ENCODE measurements at places on chromosomes 5 and 9.

DNA sequence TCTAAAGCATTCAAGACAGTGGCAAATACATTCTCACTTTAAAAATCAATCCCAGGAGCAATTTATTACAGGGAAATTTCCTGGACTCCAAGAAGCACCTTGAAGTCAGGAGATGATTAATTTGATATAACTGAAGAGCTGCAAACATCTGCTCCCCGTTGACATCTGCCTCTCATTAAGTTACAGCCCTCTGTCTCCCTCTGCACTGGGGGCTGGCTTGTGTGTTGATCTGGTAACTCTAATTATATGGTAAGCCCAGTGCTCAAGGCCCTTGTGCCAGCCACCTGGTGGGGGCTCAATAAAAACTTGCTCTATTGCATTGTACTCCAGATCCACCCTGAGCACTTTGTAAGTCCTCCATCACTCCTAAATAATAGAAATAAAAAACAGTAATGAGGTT, 131.1 kb upstream of the ZNF462 start:
- no peak for DNase-seq

DNA sequence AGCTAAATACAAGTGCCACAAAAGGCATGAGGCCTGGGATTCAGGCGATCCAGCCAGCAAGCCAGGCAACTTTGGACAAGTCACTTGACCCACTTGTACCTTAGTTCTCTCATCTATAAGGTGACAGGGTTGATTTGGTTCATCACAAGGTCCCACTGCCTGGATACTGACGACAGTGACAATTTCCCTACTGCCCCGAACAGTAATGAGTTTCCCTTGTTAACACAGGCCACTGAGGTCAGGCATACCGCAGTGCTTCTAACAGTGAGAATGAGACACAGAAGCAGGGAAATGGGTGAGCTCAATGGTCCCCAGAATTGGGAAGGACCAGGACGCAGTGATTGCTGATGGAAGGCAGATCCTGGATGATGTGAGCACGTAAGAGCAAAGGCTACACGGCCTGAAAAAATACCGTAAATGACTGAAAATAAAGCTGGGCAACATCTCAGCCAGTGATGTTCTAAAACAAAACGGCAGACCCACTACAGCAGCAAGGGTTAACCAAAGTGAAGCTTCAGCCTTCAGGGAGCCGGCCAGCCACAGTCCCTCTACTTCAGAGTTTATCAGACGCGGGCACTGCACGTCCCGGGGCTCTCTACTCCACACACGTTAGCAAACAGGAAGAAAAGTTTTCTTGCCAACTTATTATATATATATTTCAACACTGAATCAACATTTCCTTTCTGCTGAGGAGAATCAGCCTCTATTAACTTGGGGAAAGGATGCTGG, 846 bp downstream of the MGAT1 start:
- no peak for DNase-seq

- no peak for DNase-seq
Measured at GRCh38 chr5:95712347-95712958, 18.7 kb upstream of the RHOBTB3 start.

GRCh38 chr5:151221574-151221973, 2.3 kb downstream of the CCDC69 start:
- DNase-seq = no peak

GRCh38 chr5:93384026-93384425, 197.0 kb downstream of the NR2F1-AS1 start:
- no peak for DNase-seq

DNA sequence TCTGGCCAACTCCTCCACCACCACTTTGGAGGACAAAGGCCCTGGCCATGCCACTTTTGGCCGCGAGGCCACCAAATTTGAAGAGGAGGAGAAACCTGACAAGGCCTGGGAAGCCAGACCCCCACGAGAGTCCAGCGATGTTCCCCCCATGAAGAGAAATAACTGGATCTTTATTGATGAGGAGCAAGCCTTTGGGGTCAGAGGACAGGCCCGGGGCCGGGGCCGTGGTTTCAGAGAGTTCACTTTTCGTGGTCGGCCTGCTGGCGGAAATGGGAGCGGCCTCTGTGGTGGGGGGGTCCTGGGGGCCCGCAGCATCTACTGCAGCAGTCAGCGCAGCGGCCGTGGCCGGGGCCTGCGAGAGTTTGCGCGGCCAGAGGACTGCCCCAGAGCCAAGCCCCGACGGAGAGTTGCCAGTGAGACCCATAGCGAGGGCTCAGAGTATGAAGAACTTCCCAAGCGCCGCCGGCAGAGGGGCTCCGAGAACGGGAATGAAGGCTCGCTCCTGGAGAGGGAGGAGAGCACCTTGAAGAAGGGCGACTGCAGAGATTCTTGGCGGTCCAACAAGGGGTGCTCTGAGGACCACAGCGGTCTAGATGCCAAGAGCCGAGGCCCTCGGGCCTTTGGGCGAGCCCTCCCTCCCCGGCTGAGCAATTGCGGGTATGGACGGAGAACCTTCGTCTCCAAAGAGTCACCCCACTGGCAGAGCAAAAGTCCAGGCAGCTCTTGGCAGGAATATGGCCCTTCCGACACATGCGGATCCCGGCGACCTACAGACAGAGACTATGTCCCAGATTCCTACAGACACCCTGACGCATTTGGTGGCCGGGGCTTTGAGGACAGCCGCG, 27.4 kb upstream of the POMT1 start:
- DNase-seq = peak; percentile 44

DNA sequence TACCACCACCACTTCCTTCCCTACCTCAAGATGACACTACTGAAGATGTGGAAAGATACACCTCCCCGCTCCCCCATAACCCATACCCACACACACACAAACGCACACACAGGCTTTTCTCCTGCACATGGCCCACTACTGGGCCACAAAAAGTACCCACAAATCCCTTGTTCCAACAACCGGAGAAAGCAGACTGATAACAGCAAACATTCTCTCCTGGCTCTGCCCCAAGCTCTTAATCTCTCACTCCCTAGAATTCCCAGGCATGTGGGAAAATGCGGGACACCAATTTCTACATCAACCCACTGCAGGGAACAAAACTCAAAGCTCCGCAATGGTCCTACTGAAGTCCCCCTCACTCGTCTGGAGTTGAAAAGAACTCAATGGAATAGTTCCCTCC, 611.0 kb upstream of the KLF4 start:
- no peak for DNase-seq

DNA sequence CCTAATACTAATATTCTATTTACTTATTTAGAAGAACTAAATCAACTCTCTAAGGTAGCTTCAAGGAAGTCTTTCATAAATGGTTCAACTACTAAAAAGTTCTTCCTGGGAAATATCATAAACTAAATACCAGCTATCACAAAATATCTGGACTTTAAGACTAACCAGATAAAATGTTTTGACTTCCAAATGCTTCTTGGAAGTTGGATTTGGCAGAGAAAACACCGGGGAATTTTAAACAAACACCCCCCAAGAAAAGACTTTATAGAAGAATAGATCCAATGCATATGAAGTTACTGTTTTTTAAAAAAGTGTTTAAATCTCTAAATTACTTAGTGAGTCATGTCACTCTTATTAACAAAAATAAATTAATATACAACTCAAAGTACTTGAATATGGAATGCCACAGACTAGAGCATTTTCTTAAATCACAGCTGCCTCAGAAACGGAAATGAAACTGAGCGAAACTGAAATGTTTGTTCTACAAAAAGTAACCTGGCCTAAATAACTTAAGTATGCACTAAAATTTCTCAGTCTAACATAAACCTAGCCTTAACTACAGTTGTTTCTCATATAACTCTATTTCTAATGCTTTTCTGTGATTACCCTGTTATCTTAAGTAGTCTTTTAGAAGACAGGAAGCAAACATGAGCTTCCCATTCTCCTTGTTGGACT, 6.8 kb downstream of the ABCA1 start:
- DNase-seq = no peak

DNA sequence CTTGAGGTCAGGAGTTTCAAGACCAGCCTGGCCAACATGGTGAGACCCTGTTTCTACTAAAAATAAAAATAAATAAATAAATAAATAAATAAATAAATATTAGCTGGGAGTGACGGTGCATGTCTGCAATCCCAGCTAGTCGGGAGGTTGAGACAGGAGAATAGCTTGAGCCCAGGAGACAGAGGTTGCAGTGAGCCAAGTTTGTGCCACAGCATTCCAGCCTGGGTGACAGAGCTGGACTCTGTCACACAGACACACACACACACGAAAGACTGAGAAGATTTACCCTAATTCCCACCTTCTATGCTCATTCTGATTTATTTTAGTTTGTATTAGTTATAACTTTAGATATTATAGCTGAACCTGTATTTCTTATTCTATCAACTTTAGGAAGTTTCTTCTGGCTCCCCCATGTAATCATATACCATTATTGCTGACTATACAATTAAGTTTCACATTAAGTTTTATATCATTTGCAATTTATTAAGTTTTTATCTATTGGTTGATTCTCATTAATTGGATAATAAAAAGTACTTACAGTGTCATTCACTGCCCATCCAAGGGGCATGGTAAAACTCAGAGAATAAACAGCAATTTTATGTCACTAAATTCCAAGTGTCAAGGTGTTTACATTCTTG, 20.8 kb downstream of the ABHD17B start:
- DNase-seq = no peak

DNA sequence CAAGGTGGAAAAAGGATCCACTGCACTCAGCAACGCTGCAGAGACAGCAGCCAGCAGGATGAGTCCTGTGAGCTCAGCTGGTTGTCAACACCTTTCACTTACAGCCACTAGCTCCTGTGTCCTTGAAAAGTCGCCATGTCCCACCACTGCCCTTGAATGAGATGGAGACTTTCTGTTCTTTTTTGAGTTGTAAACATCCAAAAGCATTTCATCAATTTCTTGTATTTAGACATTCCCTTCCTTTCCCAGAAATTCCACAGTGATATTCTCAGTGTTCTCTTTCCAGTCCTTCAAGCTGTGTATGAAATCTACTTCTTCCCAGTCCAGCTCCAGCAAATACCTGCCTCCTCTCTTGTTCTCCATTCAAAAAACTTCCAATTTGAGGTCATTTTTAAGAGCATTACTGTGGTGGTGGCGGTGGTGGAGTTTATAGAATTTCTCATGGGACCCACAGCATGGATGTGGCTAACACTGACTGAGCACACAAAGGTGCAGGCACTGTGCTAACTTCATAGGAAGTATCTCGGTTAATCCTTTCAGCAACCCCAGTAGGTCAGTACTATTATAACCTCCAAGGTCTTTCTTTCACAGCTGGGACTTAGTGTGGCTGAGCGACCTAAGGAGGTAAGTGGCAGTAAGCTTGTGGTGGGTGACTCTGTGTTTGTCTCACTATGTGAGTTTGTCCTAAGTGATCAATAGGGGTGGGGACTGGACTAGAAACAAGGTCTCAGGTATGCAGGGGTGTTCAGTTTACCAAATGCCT, 15.0 kb upstream of the GPX3 start:
- no peak for DNase-seq

GRCh38 chr5:1103505-1104326, 8.1 kb downstream of the SLC12A7 start:
- peak; percentile 27 for DNase-seq

DNA sequence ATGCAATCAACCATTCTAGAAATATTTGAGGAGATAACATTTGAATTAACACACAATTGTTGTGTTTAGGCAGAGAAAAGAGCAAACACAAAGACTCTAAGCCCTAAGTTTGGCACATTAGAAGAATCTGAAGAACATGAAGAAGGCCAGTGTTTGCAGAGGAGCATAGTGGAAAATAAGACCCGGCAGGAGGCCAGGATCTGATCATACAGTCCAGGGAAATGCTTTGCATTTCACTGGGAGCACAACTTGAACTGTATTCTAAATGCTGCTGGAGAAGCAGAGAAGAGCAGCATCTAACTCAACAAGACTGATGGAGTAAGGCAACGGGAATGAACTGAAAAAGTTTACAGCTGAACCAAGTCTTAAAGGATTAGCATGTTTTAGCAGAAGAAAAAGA, 463.4 kb downstream of the ZNF608 start:
- no peak for DNase-seq

GRCh38 chr5:24621792-24622191, 23.0 kb downstream of the CDH10 start:
- DNase-seq = peak; percentile 33

DNA sequence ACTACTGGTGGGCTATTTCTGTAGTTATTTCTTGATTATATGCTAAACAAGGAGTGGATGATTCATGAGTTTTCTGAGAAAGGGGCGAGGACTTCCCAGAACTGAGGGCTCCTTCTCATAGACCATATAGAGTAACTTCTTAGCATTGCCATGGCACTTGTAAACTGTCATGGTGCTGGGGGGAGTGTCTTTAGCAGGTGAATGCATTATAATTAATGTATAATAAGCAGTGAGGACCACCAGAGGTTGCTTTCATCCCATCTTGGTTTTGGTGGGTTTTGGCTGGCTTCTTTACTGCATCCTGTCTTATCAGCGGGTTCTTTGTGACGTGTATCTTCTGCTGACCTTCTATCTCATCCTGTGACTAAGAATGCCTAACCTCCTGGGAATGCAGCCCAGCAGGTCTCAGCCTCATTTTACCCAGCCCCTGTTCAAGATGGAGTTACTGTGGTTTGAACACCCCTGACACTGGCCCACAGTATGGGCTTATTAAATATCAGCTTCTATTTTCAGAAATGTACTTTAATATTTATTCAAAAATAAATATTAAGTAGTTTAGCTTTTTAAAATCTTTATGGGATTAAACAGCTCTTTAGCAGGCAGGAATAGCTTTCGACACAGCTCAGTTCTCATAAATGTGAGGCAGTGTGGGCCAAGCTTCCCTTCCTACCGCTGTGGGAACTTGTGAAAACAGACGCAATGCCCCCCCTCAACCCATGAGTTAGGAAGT, 44.4 kb downstream of the GALNT12 start:
- no peak for DNase-seq

DNA sequence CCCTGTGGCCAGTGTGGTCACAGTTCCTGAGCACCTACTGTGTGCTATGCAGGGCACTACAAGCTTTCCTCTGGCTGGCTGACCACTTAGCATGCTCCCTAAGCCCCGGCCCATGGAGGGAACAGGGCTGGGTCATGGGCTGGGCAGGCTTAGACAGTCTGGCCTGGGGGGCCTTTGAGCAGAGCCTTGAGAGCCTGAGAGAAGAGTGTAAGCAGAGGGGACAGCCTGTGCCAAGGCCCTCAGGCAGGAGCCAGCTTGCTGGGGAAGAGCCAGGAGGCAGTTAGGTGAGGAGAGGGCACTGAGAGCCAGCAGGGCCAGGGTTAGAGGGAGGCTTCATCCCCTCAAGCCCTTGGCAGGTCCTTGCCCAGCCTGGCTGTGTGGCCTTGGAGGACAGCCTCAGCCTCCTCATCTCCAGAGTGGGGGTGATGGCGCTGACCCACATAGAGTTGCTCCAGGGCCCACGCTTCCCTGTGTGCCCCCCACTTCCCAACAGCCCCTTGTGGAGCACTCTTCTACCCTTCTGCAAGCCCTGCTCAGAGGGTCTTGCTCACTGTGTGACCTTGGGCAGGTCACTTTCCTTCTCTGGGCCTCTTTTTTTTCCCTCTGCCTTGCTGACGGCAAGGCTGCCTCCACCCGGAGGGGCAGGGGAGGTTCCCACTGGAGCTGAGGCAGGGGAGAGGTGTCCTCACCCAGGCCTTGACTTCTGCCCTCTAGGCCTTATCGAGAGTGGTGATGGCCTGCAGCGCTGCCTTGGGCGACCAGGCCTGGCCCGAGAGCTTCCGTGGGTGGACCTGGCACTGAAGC, 107.1 kb downstream of the PHF2 start:
- no peak for DNase-seq
